ENCODE measurements at places on chromosomes 12 and 14.

- no peak for DNase-seq
Measured at GRCh38 chr12:1794440-1795090, 25.8 kb upstream of the LRTM2 start.

GRCh38 chr14:23539248-23540140 lies 12.1 kb downstream of the ZFHX2 start:
- DNase-seq: no peak

GRCh38 chr12:496736-497135 lies 37.0 kb downstream of the B4GALNT3 start:
- DNase-seq: no peak

DNA sequence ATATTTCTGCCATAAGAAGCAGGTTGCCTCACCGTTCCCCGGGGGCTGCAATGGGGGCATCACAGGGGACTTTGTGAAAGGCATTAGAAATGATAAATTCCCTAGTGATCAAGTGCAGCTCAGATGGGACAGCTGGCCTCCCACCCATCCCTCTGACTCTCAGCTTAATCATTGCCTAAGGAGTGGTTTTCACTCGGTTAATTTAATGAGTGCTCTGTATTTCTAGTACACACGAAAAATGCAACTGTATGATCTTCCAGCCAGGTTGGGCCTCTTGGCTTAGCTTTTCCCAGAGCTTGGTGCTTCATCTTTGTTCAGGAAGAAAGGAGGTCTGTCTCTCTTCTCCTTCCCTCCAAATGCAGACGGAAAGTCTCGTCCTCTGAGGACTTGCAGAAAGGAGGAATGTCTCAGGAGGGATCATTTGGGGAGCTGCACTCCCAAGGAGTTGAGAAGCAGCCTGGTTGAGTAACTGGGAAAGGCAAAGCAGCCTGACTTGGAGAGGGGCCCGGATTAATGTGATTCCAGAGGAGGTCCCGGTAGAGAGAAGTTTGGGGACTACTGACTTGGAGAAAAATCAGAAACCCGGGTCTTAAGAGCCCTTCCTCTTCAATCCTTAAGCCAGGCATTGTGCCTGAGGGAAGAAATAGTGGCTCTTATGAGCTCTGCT lies 7.2 kb downstream of the CD9 start:
- no peak for DNase-seq

DNA sequence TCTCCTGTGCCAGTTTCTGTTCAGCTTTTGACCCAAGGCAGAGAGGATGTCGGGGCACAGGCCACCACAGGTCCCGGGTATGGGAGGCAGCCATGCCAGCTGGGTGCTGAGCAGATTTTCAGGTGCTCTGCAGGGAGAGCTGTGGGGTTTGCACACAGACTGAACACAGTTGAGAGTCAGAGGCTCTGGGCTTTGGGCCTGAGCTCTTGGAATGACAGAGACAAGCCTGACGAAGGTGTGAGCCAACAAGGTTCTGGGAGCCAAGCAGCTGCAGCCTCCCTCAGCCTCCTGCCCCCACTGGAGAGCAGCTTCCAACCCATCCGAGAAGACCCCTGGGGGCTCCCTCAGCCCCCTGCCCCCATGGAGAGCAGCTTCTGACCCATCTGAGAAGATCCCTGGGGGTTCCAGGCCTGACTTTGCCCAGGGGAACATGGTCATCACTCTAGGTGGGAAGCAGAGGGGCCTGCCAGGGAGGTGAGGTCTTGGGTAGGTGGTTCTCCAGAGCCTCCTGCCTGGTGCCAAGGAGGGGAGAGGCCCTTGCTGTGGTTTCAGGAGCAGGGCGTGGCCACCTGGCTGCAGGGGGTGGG lies 13.8 kb downstream of the FBRSL1 start:
- DNase-seq: no peak

DNA sequence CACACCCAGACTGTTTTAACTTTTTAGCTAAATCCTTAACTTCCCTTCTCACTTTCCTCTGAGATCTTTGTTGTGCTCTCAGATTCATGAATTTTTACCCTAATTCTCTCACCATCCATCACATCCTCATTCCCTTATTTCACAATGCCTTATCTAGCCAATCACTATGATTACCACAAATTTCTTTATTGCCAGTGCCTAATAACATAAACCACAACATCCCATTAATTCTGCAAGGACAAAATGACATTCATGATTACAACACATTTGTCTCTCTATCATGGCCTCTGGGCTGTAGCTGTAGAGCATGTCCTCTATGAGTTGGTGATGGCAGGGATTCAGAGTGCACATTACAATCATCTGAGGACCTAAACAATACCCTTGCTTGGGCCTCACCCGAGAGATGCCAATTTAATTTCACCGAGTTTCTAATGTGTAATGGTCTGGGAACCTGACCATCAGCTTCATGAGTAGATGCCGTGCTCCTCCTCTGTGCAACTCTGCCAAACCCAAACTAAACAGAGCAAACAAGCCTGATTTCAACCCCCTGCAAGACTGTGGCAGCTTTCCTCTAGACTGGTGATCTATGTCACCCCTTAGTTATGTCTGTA lies 99.3 kb downstream of the SPTSSA start:
- no peak for DNase-seq

- DNase-seq: no peak
Measured at GRCh38 chr12:121770813-121771625, 22.5 kb downstream of the RHOF start.

DNA sequence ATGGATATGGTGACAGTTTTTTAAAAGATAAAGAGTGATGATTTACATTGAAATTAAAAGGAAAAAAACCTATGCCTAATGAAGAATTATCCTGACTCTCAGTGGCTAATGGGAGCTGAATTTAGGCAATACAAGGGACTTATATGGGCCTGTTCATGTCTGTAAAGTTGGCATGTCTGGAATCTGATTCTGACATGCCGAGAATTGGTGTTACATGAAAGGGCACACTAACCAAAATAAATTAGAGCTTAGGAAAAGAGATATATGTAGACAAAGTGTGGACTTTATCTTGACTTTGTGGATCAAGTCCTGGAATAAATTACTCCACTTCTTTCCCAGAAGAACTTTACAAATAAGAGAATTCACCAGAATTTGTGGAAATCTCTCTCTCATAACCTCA lies 1.1 kb downstream of the TDG start:
- no peak for DNase-seq

DNA sequence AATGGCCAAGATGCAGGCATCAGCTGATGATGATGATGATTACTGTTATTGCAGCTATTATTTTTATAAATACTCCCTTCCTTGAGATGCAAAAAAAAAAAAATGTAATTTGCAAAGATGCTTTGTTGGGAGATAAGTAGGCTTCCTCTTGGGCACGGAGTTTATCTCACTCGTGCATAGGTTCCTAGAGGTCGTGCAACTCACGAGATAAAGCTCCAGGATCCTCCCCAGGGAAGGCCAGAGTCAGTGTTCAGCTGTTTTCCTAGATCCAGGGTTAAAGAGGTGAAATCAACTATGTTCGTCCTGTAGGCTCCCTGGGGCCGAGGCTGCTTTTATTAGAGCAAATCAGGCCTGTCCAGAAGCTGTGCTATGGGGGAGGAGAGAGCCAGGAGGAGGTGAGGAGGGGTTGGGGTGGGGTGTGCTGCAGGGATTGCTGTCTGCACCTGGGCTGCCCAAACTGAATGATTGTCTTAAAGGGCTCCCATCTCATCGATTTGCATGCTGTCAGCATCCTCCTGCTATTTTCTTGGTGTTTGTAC lies 270.3 kb downstream of the NRXN3 start:
- DNase-seq: no peak

GRCh38 chr12:121439715-121440114 lies 39.8 kb downstream of the RNF34 start:
- no peak for DNase-seq

DNA sequence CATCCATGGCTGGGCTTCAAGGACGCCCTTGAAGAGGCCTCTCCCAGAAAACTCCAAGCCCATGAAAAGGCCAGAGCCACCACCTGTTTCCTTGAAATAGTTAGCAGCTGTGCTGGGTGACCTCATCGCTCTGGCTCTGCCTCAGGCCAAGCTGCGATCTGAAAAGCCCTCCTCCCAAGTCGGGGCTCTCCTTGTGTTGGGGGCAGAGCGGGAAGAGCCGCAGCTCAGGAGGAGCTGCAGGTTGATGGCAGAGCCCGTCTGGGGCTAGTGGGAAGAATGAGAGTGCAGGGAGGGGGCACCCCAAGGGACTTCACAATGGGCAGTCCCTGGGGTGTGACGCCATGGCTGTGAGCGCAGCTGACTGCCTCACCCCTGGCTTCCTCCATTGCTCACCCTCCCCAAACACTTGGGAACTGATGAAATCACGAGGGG lies 50.0 kb upstream of the STON2 start:
- no peak for DNase-seq

- no peak for DNase-seq
Measured at GRCh38 chr14:47153746-47154145, 502.2 kb upstream of the RPL10L start.

DNA sequence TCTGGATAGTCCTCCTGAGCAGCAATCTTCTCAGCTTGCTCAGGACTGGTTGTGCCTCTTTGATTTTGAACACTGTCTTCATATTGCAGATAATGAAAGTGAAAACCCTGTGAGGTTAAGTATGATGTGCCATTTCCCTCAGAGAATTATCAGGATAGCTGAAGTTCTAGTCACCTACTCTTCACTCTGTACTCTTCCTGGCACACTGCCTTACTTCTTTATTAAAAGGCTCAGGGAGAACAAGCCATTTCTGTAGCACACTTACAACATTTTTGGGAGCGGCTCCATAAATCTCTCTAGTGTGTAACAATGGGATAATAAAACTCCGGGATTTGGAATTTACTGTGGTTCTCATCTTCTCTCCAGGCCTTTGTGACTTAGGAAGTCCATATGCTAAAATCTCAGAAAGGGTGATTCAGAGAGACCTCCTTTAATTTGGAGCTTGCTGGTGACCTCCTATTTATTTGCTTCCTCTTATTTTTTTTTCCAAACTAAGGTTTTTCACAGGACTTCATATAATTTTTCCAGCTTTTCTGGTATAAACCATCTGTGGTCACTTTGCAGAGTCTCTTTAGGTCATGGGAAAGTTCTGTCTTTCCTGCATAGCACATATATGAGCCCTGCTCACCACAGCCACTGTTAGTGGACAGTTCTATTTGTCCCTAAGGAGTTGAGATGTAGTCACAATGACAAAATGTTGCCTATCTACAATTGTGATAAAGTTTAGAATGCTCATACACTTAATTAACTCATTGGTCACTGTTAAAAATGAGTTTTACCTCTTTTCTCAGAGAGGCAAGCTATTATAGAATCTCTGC lies 53.5 kb upstream of the LDHB start:
- no peak for DNase-seq

- DNase-seq: no peak
Measured at GRCh38 chr12:88658009-88658408, 77.7 kb upstream of the KITLG start.

GRCh38 chr12:110578694-110579534 lies 4.2 kb downstream of the PPTC7 start:
- no peak for DNase-seq

- no peak for DNase-seq
Measured at GRCh38 chr14:23602181-23603095, 23.8 kb upstream of the JPH4 start.

DNA sequence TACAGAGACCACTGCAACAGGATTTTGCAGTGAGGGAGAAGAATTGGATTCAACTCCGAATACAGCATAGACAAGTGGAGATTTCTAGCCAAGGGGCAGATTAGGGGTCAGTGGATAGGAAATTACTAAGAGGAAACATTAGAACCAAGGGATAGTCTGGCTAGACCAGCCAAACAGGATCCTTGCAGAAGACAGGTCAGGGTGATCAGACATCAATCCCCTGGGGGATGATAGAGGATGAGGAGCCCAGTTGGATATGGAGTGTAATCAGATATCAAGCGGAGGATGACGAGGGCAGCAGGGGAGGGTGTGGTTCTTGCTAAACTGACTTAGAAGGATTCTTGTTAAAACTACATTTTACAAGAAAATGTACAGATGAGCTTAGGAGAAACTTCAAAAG lies 424.4 kb downstream of the DAD1 start:
- DNase-seq: no peak

- no peak for DNase-seq
Measured at GRCh38 chr12:91769736-91770135, 375.9 kb downstream of the BTG1 start.

- DNase-seq: no peak
Measured at GRCh38 chr14:22478670-22479069, 110.4 kb downstream of the DAD1 start.

GRCh38 chr12:1844661-1845409 lies 24.5 kb downstream of the LRTM2 start:
- DNase-seq: no peak

GRCh38 chr14:73230051-73230450 lies 7.3 kb upstream of the PAPLN start:
- no peak for DNase-seq

Data from stimulated activated CD4-positive, alpha-beta T cell treated with anti-CD3 and anti-CD28 coated beads, Interleukin-12 subunit alpha, Interleukin-12 subunit beta, amount 100 ng/mL, for 4 hours (primary cell).